ENCODE measurements at places on chromosomes 4 and X. TPM values are rescaled to one million over a fixed set of nuclear protein-coding genes. Genes with fewer than 3 reads are reported as not detected.

- H3K4me3 ChIP-seq = no peak overlapping the region
- no peaks in the 10 kb centered on the region for H3K36me3 ChIP-seq
- peaks cover 9% of the 10 kb centered on the region for H3K4me1 ChIP-seq
- H3K27ac ChIP-seq = no peak overlapping the region
- peak; percentile 33 for DNase-seq
- H3K27me3 ChIP-seq = no peaks in the 10 kb centered on the region
These were observed 122.7 kb downstream of the CBLL2 start for GRCh38 chrX:22395372-22395771.

- peaks cover 28% of the 10 kb centered on the region for H3K4me1 ChIP-seq
- peak overlapping the region; percentile 39 for H3K27ac ChIP-seq
- H3K4me3 ChIP-seq = no peak overlapping the region
- no peaks in the 10 kb centered on the region for H3K36me3 ChIP-seq
These were observed 38.8 kb downstream of the TBCK start for GRCh38 chr4:106277140-106277675.

DNA sequence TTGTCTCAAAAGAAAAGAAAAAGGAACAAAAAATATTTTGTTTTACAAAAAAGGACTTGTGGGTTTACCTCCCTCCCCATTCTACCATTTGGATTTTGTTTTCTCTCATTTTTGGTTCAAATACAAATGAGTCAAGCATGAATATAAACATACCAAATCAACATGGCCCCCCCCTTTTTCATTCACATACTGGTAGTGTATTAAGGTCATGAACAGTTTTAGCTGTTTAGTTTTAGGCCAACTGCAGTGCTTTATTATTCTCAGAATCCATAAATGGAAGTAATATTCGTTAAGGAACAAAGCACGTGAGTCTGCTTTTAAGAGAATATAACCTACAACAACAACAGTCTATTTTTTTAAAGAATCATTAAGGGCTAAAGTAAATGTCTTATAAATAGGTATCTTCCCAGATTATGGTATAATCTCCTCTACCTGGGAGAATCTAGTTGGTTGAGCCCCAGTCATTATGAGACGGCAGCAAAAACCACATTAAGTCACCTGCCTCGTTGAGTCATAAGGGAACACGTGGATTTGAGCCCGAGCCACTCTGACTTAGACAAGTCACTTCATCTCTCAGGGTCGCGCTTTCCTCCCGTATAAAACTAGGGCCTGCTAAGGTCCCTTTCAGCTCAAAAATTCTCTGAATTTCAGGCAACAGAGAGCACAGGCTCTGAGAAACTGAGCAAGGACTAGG, 26.7 kb downstream of the BCLAF3 start:
- H3K4me3 ChIP-seq = no peak overlapping the region
- no peak overlapping the region for H3K27ac ChIP-seq
- H3K27me3 ChIP-seq = no peaks in the 10 kb centered on the region
- DNase-seq = no peak

GRCh38 chrX:43530837-43531236, 125.3 kb upstream of the MAOA start:
- no peaks in the 10 kb centered on the region for H3K4me1 ChIP-seq
- no peak overlapping the region for H3K4me3 ChIP-seq
- H3K27ac ChIP-seq = no peak overlapping the region
- DNase-seq = no peak

GRCh38 chr4:174553828-174554227, 31.5 kb upstream of the HPGD start:
- no peak for DNase-seq
- H3K4me1 ChIP-seq = no peaks in the 10 kb centered on the region
- no peak overlapping the region for H3K4me3 ChIP-seq

- H3K4me3 ChIP-seq = no peak overlapping the region
- no peaks in the 10 kb centered on the region for H3K36me3 ChIP-seq
- H3K27ac ChIP-seq = no peak overlapping the region
These were observed 433.9 kb upstream of the ATOH1 start for GRCh38 chr4:93394545-93395081.

GRCh38 chr4:118969359-118969758, 80.7 kb downstream of the SYNPO2 start:
- no peaks in the 10 kb centered on the region for H3K27me3 ChIP-seq
- no peak overlapping the region for H3K4me3 ChIP-seq
- DNase-seq = peak; percentile 72
- H3K36me3 ChIP-seq = no peaks in the 10 kb centered on the region
- H3K4me1 ChIP-seq = no peaks in the 10 kb centered on the region
- no peak overlapping the region for H3K27ac ChIP-seq

DNA sequence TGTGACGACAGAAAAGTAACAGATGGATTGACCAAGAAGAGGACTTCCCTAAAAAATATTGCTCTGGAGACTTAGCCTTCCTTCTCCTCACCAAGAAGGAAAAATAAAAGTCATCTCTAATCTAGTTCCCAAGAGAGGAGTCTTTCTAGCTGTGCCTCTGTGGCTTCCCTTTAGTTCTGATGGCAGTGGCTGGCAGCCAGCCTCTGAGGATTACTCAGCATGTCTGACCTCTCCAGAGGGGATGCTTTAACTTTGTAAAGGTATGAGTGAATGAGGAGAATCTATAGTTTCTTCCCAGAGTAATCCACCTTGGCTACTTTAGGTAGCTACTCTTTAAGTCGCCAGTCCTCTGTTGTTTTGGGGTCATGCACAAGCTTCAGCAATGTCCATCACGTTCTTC, 163.9 kb upstream of the KIT start:
- no peak overlapping the region for H3K27ac ChIP-seq
- H3K27me3 ChIP-seq = no peaks in the 10 kb centered on the region
- no peaks in the 10 kb centered on the region for H3K4me1 ChIP-seq

GRCh38 chr4:47643845-47644244, 158.8 kb downstream of the ATP10D start:
- no peak overlapping the region for H3K27ac ChIP-seq
- DNase-seq = no peak
- H3K4me3 ChIP-seq = no peak overlapping the region
- H3K4me1 ChIP-seq = no peaks in the 10 kb centered on the region

Gene XKRX
- total RNA-seq = 0.88 TPM

Gene APBB2
- 162 TPM for total RNA-seq
